ENCODE measurements at places on chromosomes 12 and 14.

DNA sequence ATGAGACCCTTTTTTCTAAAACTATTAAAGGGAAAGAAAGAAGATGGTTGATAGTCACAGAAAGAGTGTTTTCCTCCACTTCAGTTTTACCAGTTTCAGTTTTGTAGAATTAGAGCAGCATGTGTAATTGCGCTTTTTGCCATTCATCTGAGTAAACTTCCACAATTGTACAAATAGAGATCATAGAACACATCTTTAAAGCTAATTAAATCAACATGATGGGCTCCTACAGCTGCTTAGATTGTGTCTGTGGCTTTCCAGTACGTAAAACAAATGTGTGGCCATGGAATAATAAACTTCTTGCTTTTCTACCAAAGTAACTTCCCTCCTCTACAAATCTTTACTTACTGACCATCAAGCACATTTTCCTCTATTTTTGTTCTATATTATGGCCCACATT is 84.2 kb upstream of the LRIG3 start:
- no peak for DNase-seq

DNA sequence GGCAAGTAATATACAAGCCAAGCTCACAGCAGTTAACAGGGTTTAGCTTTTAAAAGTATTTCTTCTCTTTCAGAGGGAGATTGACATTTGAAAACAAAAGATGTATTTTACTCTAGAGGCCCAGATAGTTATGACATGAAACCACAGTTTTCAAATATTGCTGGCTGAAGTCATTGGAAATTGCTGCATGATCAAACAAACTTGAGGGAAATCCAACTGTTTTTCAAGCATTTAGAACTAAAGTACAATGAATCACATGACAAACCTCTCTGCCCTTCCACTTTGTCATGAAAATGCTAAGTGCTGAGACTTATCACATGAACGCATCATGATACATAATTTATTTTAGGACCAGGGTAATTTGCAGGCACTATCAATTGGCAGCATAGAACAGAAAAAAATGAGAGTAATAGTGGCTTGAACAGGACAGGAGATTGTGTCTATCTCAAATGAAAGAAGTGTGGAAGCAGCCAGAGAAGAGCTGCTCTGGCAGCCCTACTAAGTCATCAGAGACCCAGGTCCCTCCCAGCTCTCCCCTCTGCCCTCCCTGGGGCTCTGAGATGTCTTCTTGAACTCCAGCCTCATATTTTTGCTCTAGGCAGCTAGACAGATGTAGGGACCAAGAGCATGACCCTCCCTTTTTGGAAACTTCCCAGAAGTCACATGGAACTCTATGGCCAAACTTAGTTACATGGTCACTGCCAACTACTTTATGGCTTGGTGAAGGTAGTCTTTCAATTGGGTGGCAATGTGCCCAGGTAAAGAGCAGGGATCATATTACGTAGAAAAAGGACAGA is 90.1 kb upstream of the PELI2 start:
- no peak for DNase-seq

GRCh38 chr12:52535574-52535973 is 15.4 kb upstream of the KRT5 start:
- no peak for DNase-seq

- no peak for DNase-seq
Measured at GRCh38 chr12:89414851-89415250, 62.5 kb upstream of the DUSP6 start.

- no peak for DNase-seq
Measured at GRCh38 chr12:110581931-110582275, 1.2 kb downstream of the PPTC7 start.

- DNase-seq, result no peak
Measured at GRCh38 chr12:64387197-64387816, 3.3 kb downstream of the C12orf56 start.
